NCI-H524 treated with DMSO at 0.1 percent for 48 hours (cell line): ENCODE measurements at places on chromosomes 6 and 20.
A peak's percentile ranks its signal among the peaks of the same experiment; 100 is the strongest.

GRCh38 chr6:107729098-107729497 is 95.0 kb downstream of the SCML4 start:
- no peak for DNase-seq

DNA sequence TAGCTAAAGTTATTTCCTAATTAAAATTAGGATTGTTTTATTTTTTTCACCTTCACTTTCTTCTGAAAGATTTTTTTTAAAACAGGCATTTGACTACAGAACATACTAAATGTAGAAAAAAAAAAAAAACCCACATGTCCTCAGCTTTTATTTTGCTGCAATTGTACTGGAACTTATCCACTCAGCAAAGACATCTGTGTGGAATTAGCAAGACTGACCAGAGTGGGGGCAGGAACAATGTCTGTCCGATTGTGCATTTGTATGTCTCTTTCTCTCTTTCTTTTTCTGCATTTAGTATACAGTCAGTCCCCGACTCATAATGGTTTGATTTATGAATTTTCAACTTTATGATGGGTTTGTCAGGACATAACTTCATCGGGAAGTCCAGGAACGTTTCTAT is 77.3 kb downstream of the CHD6 start:
- no peak for DNase-seq

- DNase-seq: no peak
Observed at GRCh38 chr20:59837623-59838394, 95.6 kb downstream of the SYCP2 start.

GRCh38 chr6:35640017-35640664 is 48.6 kb downstream of the FKBP5 start:
- no peak for DNase-seq

DNA sequence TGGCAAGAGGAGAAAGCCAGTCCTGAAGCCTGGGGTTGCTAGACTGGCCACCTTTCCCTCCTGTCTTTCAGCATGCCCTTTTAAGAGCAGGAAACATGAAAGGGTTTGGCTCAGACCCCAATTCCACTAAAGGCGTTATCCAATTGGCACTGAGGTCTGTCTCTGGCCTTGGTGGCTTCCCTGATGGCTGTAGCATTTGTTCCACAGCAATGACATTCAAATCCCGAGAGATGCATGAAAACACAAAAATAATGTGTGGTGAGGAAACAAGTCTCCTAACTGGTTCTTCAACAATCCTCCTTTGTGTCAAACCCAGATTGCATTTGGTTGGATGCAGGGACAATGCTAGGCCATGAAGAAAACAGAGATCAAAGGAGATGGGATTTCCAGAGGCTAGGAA is 56.5 kb upstream of the ADTRP start:
- DNase-seq: no peak

GRCh38 chr6:106702451-106703110 is 73.2 kb downstream of the QRSL1 start:
- DNase-seq: no peak

DNA sequence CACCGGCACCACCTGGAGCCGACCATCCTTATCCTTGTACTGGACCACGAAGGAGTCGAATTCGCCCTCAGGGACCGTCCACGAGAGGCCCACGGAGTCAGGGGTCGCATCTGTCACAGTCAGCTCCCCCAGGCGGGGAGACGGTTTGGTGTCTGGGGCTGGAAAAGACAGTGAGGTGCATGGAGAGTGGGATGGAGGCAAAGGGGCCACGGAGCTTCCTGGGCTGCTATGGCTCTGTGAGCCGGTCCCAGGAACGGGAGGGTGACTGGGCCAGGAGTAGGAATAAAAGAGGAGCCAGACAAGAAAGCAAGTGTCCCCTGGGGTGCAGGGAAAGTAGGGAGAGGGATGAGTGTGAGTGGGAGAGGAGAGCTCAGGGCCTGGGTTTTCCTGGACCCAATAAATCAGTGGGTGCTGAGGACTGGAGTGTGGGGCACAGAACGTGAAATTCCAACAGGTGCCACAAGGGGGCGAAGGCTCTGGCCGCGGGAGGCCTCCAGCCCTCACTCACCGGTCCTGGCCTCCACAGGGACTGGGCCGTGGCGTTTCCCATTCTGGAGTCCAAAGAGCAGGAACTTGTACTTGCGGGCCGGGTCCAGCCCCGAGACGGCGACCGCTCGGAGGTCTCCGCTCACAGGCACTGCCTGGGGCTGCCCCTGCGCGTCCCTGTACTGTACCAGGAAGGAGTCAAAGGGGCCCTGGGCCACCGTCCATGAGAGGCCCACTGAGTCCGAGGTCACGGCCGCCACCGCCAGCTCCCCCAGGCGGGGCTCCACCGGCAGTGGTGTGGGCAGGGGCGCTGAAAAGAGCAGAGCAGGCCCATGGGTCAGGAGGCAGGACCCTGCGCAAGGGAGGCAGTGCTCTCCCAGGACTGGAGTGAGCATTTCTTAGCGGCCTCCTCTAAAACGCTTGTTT is 9.9 kb downstream of the CYP21A2 start:
- peak; percentile 4 for DNase-seq

DNA sequence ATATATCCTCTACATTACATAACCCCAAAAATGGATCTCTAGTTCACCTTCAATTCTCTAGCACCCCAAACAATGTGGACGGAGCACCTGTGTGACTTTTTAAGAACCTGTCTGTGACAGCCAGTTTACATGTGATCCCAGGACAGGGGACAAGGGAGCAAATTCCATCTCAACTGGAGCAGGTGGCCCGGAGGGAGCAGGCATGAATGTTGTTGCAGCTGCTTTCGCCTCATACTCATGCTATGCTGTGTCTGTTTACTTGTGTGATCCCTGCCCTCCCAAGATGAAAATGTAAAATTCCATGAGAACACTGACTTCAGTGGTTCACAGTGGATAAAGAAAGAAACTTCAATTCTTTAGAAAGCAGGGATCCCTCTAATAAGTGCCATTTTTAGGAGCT is 600.3 kb downstream of the CDH26 start:
- no peak for DNase-seq

- no peak for DNase-seq
Observed at GRCh38 chr6:124882579-124883393, 79.5 kb upstream of the RNF217 start.

DNA sequence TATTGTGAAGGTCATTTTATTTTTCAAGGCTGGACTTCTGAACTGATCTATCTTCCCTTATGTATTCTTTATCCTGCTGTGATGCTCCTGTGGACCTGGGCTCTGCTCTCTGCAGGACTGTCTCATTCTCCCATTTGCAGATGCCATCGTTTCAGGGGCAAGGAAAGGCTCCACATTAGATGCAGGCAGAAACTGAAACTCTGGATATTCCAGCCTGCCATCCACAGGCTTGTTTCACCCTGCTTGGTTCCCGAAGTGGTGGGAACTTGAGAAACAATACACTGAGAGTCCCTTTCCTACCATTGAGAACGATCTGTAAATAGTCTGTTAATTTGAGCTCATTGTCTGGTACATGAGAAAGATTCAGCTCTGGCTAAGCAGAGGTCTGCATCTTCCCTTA is 197.5 kb upstream of the MAN1A1 start:
- no peak for DNase-seq

DNA sequence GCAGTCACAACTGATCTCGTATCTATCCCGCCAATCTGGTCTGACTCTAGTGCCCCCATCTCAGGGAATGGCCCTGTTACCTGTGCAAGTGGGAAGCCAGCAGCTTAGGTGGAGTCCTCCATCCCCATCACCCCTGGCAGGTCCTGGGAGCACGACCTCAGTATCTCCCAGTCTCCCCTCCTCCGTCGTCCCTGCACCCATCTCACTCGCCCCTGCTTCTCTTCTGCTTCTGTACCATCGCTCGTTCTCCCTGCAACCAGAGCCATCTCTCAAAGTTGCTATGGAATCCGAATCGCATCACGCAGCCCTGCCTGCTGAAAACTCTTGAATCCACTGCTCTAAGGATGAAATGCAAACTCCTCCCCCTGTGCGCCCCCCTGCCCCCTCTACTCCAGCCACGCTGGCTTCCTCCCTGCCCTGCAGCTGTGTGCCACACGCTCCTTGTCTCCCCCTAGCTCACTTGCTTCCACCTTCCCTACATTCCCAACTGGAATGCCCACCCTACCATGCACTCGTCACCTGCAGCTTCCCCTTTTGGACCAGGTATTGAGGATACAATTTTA is 64.0 kb upstream of the PTGIS start:
- no peak for DNase-seq

- no peak for DNase-seq
Observed at GRCh38 chr20:4112481-4113421, 97.4 kb upstream of the RNF24 start.

- no peak for DNase-seq
Observed at GRCh38 chr6:30325150-30325872, 1.4 kb upstream of the TRIM39 start.

DNA sequence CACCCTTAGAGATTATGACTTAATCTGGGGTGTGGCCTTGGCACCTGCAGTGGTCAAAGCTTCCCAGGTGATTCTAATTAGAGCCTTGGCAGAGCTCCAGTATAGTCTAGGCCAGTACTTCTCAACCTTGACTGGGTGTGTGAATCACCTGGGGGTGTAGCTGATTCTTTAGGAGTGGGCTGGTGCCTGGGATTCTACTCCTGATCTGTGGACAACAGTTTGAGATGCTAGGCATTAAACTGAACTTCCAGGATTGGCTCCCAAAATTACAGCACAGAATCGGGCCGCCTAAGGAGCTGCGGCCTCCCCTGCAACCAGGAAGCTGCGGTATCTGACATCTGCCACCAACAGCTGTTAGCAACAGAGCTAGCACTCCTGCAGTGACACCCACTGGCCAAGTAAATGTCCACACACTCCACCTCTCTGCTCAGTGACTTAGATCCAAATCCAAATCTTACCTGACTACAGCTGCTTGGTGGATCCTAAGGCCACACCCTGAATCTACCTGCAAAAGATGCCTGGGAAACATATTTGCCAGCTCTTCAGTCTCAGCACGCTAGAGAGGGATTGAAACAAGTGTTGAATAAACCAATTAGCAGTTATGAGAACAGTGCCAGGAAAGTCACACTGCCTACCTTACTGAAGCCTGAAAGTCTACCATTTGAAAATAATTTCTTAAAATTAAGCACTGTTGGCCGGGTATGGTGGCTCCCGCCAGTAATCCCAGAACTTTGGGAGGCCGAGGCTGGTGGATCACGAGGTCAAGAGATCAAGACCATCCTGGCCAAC is 126.7 kb downstream of the UNC5CL start:
- DNase-seq: peak; percentile 58
